Activated B cell treated with CpG ODN at 0.5 μM for 24 hours (primary cell): ENCODE measurements at places on chromosomes 6 and 20. TPM values are rescaled to one million over a fixed set of nuclear protein-coding genes. Genes with fewer than 3 reads are reported as not detected.

GRCh38 chr20:24651171-24651975 lies 181.9 kb downstream of the SYNDIG1 start:
- no peaks in the 10 kb centered on the region for H3K27me3 ChIP-seq
- peaks cover 22% of the 10 kb centered on the region for H3K4me1 ChIP-seq
- H3K4me3 ChIP-seq, result no peak overlapping the region
- no peak overlapping the region for H3K27ac ChIP-seq

GRCh38 chr20:45344168-45344860 lies 3.9 kb downstream of the SDC4 start:
- H3K4me1 ChIP-seq, result peaks cover 11% of the 10 kb centered on the region
- no peak overlapping the region for H3K27ac ChIP-seq
- H3K36me3 ChIP-seq, result no peaks in the 10 kb centered on the region
- H3K4me3 ChIP-seq, result no peak overlapping the region
- DNase-seq, result no peak
- H3K27me3 ChIP-seq, result peaks cover 22% of the 10 kb centered on the region

GRCh38 chr6:132715204-132715603 lies 1.3 kb upstream of the VNN1 start:
- no peaks in the 10 kb centered on the region for H3K27me3 ChIP-seq
- H3K36me3 ChIP-seq, result no peaks in the 10 kb centered on the region
- no peak overlapping the region for H3K27ac ChIP-seq
- no peak for DNase-seq
- H3K4me3 ChIP-seq, result no peak overlapping the region
- peaks cover 13% of the 10 kb centered on the region for H3K4me1 ChIP-seq

GRCh38 chr20:40457404-40457803 lies 231.6 kb downstream of the MAFB start:
- H3K36me3 ChIP-seq, result no peaks in the 10 kb centered on the region
- DNase-seq, result no peak
- H3K4me1 ChIP-seq, result no peaks in the 10 kb centered on the region
- no peak overlapping the region for H3K27ac ChIP-seq
- no peak overlapping the region for H3K4me3 ChIP-seq
- H3K27me3 ChIP-seq, result peaks cover 3% of the 10 kb centered on the region

DNA sequence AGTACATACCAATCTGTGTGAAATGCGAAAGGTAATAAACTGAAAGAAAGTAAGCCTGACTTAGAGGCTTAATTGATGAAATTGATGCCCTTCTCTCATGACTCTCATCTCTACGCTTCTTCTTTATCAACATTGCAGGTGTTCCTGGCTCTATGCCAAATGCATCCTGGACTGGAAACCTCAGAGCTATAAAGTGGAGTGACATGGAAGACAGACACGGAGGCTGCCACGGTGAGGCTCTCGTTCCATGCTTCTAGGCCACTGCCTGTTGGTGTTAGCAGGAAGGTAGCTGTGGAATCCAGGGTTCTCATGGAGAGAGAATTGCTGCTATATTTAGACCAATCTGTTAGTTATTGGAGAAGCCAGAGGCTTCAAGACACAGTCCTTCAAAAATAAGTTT lies 73.2 kb downstream of the C6orf52 start:
- DNase-seq, result no peak
- H3K4me1 ChIP-seq, result no peaks in the 10 kb centered on the region
- peaks cover 51% of the 10 kb centered on the region for H3K36me3 ChIP-seq
- no peaks in the 10 kb centered on the region for H3K27me3 ChIP-seq

DNA sequence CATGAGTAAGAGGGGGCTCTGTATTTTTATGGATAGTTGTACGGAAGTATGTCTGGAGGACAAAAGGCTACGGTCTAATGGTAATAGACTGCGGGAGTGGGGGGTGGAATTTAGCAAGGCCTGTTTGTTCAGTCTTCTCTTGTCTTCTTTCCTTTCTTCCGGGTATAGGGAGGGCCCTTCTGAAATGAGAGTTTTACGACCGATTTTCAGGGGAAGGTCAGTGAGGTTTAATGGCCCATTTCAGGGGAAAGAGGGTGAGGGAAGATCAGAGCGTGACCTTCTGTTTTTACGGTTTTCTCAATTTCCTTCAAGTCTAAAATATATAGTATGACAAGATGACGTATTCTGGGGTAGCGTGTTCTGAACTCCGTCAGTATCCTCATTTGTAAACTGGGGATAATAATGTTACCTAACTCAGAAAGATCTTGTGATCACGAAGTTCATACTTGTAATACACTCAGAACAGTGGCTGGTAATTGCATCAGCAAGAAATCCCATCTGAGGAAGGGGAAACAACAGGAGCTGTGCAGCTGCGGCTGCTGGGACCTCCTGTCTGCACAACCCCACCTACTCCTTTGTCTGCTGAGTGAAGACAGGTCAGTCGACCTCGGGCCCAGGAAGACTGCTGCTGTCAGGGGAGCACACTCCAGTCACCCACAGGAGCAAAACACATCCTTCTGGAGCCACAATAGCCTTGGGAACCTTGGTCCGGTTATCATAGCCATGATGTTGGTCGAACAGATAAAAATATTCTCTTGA lies 90.4 kb downstream of the MAP3K7 start:
- H3K4me3 ChIP-seq, result no peak overlapping the region
- H3K36me3 ChIP-seq, result no peaks in the 10 kb centered on the region
- no peak for DNase-seq
- no peak overlapping the region for H3K27ac ChIP-seq
- no peaks in the 10 kb centered on the region for H3K4me1 ChIP-seq

- no peaks in the 10 kb centered on the region for H3K27me3 ChIP-seq
- no peaks in the 10 kb centered on the region for H3K36me3 ChIP-seq
- DNase-seq, result no peak
- H3K4me3 ChIP-seq, result no peak overlapping the region
- no peaks in the 10 kb centered on the region for H3K4me1 ChIP-seq
These were observed 133.4 kb downstream of the RFPL4B start for GRCh38 chr6:112480553-112480952.

- H3K4me3 ChIP-seq, result no peak overlapping the region
- H3K27me3 ChIP-seq, result no peaks in the 10 kb centered on the region
- H3K36me3 ChIP-seq, result no peaks in the 10 kb centered on the region
- no peak for DNase-seq
- H3K27ac ChIP-seq, result no peak overlapping the region
- peaks cover 60% of the 10 kb centered on the region for H3K4me1 ChIP-seq
These were observed 23.0 kb upstream of the MRPS18A start for GRCh38 chr6:43710576-43710975.

DNA sequence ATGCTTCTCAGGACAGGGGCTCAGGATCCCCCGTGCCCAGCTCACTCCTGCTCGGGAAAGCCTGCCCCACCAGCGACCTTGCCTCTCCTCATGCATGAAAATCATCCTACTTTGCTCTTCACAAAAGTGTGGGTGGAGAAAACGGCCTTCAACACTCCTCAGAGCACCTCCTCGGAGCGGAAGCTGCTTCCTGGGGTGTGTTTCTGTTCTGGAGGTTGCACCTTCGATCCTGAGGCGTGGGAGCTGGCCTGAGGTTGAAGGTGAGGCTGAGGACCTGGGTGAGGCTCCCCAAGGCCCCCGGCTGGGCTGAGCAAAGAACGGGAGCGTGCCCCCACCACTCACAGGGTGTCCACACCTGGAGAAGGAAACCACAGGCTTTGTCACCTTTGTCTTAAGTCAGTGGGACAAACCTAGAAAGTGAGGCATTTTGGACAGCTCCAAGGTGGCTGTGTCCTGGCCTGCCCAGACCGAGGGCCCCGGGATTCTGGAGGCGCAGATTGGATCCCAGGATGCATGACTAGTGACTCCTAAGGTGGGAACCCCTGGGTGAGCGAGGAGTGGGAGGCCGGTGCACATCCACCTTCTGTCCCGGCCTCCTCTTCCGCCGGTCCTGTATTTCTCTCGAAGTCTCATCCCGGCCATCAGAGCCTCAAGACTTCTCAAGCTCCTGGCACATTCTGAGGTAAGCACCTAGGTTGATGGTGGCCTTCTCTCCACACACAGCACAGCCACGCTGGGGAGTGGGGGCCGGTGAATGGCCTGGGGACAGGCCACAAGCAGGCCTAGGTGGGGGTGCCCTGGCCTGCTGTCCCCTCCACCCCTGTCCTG lies 104.7 kb downstream of the TMEM242 start:
- DNase-seq, result no peak
- H3K27me3 ChIP-seq, result no peaks in the 10 kb centered on the region
- H3K4me3 ChIP-seq, result no peak overlapping the region
- H3K4me1 ChIP-seq, result peaks cover 30% of the 10 kb centered on the region
- no peak overlapping the region for H3K27ac ChIP-seq

- H3K4me3 ChIP-seq, result no peak overlapping the region
- no peaks in the 10 kb centered on the region for H3K4me1 ChIP-seq
- peaks cover 2% of the 10 kb centered on the region for H3K27me3 ChIP-seq
- H3K27ac ChIP-seq, result no peak overlapping the region
- H3K36me3 ChIP-seq, result no peaks in the 10 kb centered on the region
- DNase-seq, result no peak
These were observed 11.0 kb upstream of the ADGRF5 start for GRCh38 chr6:46932526-46933319.

DNA sequence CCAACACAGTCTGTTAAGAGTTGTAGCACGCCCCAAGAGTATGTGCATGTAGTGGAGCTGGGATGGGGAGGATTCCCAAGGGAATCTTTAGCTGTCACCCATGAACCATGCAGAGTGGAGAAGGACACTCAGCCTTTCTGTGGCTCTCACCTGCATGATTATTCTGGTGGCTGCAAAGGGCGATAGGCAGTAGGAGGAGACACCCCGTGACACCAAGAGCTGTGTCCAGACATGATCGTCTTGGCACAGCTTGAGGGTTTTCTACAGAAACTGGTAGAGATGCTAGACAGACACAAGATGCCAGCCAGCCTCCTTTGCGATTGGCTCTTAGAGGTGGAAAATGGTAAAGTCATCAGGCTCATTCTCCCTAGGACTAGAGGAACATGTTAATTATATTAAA lies 3.1 kb upstream of the CSE1L start:
- H3K27ac ChIP-seq, result no peak overlapping the region
- DNase-seq, result no peak
- peaks cover 24% of the 10 kb centered on the region for H3K4me1 ChIP-seq
- H3K27me3 ChIP-seq, result no peaks in the 10 kb centered on the region

- peak overlapping the region; percentile 32 for H3K4me3 ChIP-seq
- no peaks in the 10 kb centered on the region for H3K27me3 ChIP-seq
- DNase-seq, result no peak
- peak overlapping the region; percentile 79 for H3K27ac ChIP-seq
- peaks cover 63% of the 10 kb centered on the region for H3K36me3 ChIP-seq
These were observed 22.6 kb downstream of the MTHFD1L start for GRCh38 chr6:150887978-150888563.

- H3K27me3 ChIP-seq, result no peaks in the 10 kb centered on the region
- H3K4me1 ChIP-seq, result peaks cover 2% of the 10 kb centered on the region
- H3K4me3 ChIP-seq, result no peak overlapping the region
- DNase-seq, result peak; percentile 28
These were observed 5.4 kb upstream of the PLAGL1 start for GRCh38 chr6:144013486-144013909.

DNA sequence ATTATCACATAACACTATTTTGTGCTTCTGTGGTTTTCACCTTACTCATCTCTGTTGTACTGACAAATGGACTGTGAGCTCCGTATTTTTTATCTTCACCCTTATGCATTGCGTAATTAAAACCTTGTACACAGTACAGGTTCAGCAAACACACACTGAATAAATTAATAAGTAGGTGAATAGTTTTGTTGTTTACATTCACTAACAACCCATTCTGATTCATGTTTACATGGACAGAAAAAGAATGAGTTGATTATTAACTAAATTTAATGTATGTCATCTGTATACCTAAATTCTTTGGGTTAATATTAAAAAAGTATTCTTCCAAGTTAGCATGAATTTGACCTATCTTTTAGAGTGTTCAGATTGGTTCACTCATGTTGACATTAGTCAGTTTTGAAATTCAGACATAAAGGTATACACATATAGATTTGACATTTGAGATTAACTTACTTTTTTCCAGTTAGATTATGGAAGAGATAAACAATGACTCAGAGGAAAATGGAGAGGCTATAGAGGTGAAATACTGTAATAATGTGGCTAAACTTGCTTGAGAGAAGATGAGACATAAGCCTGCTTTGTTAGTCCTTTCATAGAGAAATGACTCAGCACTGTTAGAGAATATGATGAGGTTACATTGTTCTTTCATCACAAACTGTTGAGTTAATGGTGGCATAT lies 541.7 kb upstream of the FLRT3 start:
- no peak for DNase-seq
- peaks cover 5% of the 10 kb centered on the region for H3K4me1 ChIP-seq
- H3K27ac ChIP-seq, result no peak overlapping the region
- H3K36me3 ChIP-seq, result no peaks in the 10 kb centered on the region
- H3K4me3 ChIP-seq, result no peak overlapping the region
- peaks cover 4% of the 10 kb centered on the region for H3K27me3 ChIP-seq

DNA sequence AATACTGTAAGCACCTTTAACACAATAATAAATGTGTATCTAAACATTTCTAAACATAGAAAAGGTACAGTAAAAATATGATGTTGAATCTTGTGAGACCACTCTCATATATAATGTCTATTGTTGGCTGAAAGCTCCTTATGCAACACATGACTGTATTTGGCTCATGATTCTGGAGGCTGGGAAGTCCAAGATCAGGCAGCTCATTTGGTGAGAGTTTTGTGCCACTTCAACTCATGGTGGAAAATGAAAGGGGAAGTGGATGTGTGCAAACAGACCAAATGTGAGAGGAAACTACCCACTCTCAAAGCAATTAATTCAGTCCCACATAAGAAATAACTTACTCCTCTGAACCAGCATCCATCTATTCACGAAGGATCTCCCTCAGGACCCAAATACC lies 257.7 kb upstream of the OPRM1 start:
- no peaks in the 10 kb centered on the region for H3K27me3 ChIP-seq
- H3K4me3 ChIP-seq, result no peak overlapping the region
- no peak overlapping the region for H3K27ac ChIP-seq
- H3K4me1 ChIP-seq, result no peaks in the 10 kb centered on the region
- DNase-seq, result no peak

DNA sequence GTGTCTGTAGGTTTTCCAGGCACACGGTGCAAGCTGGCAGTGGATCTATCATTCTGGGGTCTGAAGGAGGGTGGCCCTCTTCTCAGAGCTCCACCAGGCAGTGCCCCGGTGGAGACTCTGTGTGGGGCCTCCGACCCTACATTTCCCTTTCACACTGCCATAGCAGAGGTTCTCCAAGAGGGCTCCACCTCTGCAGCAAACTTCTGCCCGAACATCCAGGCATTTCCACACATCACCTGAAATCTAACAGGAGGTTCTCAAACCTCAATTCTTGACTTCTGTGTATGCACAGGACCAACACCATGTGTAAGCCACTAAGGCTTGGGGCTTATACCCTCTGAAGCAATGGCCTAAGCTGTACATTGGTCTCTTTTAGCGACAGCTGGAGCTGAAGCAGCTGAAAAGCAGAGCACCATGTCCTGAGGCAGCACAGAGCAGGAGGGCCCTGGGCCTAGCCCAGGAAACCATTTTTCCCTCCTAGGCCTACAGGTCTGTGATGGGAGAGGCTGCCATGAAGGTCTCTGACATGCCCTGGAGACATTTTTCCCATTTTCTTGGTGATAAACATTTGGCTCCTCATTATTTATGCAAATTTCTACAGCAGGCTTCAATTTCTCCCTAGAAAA lies 253.3 kb downstream of the ERMARD start:
- no peak overlapping the region for H3K4me3 ChIP-seq
- no peak for DNase-seq
- no peaks in the 10 kb centered on the region for H3K27me3 ChIP-seq
- peaks cover 5% of the 10 kb centered on the region for H3K36me3 ChIP-seq

The ESF1 gene
- total RNA-seq, result 15.5 and 15.8 TPM in 2 replicates

The PTPRT gene
- total RNA-seq, result not detected in 2 replicates

The ADNP gene
- 89.4 and 99.3 TPM in 2 replicates for total RNA-seq

The VSTM2L gene
- total RNA-seq, result not detected in 2 replicates

The BPIFB4 gene
- not detected in 2 replicates for total RNA-seq

The DDO gene
- total RNA-seq, result not detected in 2 replicates

The HRH3 gene
- not detected in 2 replicates for total RNA-seq

The AGER gene
- 23.5 and 30.8 TPM in 2 replicates for total RNA-seq
